Activated naive CD8-positive, alpha-beta T cell treated with anti-CD3 and anti-CD28 coated beads for 36 hours (primary cell): ENCODE measurements at places on chromosomes 7 and 10.

GRCh38 chr10:71059054-71059818, 153.1 kb upstream of the UNC5B start:
- no peak for DNase-seq

DNA sequence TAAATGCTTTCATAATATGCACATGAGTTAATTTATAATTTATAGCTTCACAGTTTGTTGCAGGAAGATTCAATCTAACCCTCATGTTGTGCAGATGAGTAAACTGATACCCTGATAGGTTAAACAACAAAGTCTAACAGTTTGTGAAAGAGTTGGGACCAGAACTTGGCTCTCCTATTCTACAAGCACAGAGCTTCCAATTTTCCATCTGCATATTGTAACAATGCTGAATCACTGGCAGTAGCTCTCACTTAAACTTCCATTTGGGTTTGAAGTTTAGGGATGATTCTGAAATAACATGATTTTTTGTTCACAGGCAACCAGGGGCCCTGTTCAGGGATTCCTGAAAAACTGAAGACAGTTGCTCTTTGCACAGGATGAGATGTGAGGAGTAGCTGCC, 179.3 kb downstream of the XPNPEP1 start:
- no peak for DNase-seq

GRCh38 chr7:96100737-96101136, 221.2 kb downstream of the SLC25A13 start:
- DNase-seq = no peak

GRCh38 chr10:63465293-63466143, at the start of gene JMJD1C:
Gene JMJD1C (minus strand): TSS chr10:63465977. CDS start chr10:63465662, 315 bp downstream.
- peak; percentile 73 for DNase-seq

- DNase-seq = no peak
Measured at GRCh38 chr10:116771959-116772585, 29.7 kb upstream of the HSPA12A start.

DNA sequence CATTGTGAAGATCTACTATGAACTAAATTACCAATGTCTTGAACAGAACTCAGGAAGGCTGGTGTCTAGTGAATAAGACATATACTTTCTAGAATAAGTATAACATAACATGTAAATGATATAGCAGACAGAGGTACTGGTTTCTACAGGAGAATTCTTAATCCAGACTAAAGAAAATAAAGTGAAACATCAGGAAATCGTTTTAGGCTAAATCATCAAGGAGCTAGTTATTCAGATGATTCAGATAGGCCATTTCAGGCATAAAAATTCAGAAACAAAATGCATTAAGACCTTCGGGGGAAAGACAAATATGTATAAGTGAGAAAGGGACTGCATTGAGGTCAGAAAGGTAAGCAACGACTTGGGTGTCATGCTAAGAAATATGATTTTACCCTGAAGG, 170.6 kb downstream of the LRRN3 start:
- DNase-seq = no peak

DNA sequence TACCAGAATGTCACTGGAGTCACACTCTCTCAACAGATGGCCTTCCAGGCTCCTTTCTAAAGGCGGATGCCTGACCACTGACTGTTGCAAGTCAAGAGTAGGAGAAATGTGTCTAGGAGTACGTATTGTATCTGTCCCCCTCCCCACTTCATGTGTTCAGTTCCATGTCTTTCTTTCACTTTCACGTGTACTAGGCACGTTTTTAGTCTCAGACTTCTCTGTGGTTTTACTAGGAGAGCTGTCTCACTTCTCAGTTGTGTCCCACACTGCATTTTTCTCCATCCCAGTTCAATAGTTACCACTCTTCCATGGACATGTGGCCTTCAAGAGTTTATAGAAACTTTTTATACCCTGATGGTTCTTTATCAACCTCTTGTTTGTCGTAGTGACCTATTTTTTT, 893.0 kb downstream of the NRG3 start:
- DNase-seq = no peak

- no peak for DNase-seq
Measured at GRCh38 chr10:98168147-98168546, 33.7 kb downstream of the R3HCC1L start.

- no peak for DNase-seq
Measured at GRCh38 chr10:690372-691161, 1.1 kb upstream of the DIP2C start.

- DNase-seq = no peak
Measured at GRCh38 chr10:120650705-120651399, 193.8 kb downstream of the PLPP4 start.

DNA sequence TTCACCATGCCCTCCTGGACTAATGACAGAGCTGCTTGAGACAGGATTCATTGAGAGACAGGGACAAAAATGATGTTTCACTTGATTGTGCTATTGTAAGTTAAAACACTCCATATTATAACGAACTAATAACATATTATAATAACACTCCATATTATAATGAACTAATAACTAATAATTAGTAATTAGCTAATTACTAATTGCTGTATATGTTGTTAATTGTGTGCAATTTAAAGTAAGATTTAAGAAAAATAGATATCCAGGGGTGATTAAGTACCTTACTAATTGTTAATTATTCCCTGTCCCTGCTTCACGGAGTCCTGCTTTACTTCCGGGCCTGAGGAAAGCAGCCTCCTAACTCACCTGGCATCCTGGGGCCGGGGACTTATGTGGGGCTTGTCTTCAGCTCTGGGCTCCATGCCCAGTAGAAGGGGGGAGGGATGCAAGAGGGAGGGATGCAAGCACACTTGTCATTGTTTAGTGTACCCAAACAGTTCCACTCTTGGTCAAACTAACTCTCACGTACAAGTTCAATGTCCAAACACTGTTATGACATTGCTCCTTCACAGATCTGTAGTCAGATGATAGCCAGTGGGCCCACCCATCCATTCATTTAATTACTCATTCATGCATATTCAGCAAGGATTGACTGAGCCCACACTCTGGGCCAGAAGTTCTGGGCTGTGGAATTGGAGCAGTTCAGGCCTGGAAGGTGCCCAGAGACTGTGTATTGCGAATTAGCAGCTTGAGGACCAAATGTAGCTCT, 53.8 kb downstream of the COL13A1 start:
- DNase-seq = no peak

GRCh38 chr10:128160297-128160711, 34.1 kb upstream of the MKI67 start:
- DNase-seq = no peak

DNA sequence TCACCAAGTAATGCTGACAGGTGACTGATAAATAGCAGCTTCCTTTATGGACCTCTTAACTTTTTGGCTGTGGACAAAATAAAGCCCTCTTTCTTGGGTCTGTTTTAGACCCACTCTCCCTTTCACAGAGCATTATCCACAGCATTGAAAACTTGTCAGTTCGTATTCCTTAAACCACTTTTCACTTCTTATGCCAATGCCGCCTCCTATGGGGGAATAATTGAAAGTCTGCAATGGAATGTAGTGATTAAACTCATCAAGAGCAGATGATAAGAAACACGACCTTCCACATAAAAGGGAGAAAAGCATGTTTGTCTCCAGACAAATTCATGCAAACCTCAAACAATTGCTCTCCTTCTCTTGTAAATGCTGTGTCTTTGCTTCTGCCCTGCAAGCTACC, 153.4 kb downstream of the SORCS1 start:
- DNase-seq = no peak

- DNase-seq = no peak
Measured at GRCh38 chr7:41046776-41047175, 656.1 kb downstream of the INHBA start.

GRCh38 chr10:73060738-73061635, 35.7 kb downstream of the P4HA1 start:
- no peak for DNase-seq

DNA sequence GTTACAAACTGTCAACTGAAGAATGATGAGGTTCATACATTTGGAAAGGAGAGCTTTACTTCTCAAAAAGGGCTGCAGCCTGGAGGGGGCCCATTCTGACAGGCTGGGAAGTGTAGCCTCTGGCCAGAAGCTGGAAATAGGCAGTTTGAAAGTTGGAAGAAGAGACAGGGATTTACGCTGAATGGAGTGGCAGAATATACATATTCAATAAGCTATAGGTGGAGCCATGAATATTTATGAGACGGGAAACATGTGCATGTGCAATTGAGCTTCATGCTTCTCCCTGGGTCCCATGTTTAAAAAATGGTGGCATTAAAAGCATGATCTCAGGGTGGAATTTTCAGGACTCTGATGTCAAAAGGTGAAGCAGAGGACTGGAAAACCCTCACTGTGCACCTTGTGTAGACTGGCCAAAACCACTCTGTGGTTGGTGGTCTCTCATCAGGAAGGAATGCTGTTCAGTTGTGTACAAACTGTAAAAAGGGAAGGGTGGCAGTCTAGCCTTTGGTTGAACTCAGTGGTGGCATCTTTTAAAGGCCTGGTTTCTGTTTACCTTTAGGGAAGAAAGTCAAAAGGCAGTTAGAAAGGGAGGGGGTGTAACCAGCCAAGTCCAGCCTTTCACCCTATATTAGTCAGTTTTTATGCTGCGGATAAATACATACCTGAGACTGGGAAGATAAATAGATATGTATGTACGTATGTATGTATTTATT, 7.2 kb upstream of the ACTR3B start:
- no peak for DNase-seq

DNA sequence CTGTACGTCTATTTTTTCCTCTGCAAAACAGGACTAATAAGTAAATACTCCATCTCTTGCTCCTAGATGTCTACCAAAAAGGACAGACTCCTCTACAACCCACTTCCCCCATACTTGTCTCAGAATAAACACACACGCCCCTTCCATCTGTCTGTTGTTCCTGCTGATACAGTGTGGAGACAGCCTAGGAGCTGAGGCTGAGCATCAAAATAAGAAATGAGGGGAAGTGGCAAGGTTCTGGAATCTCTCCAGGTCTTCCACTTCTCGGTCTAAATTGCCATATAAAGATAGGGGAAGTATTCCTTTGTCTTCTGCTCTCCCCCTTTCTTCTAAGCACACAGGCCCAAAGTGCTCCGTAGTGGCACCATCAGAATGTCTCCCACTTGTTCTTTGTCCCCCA, 30.8 kb upstream of the VSIR start:
- no peak for DNase-seq
